ENCODE measurements at places on chromosomes 6 and 20. TPM values are rescaled to one million over a fixed set of nuclear protein-coding genes. Genes with fewer than 3 reads are reported as not detected.

Gene CBLN4
- polyA plus RNA-seq = not detected

Gene NFATC2
- polyA plus RNA-seq = 0.01 TPM

Gene SIRPD
- polyA plus RNA-seq = not detected

Gene PLA2G7
- 5.4 TPM for polyA plus RNA-seq
